ENCODE measurements at places on chromosomes 1 and 21.
A peak's percentile ranks its signal among the peaks of the same experiment; 100 is the strongest.

GRCh38 chr1:14129009-14129408 is 429.0 kb downstream of the PRDM2 start:
- no peak for DNase-seq

DNA sequence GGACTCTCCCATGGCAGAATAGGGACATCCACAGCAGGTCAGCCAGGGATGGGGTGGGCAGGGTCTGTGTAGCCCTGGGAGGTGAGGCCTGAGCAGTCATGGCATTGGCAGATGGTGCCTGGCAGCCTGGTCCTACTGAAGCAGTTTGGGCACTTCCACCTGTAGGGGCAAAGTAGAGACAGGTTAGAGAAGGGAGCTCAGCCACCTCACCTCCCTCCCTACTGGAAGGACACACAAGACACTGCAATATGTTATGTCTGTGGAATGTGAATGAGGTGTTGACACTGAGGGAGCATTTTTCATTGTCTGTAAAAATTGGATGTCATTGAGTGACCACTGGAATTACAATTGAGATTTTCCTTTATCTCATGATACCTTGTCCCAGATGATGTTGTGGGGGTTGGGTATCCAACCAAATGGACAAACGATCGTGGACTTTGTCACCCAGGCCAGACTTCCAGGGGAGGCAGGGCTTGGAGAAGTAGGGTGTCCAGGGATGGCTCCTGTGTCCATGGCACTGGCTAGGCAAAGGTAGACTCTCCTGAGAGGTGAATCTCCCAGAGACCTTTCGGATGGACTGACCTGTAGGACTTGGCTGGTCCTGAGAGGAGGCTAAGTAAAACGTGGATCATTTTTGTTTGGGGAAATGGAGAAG is 9.7 kb downstream of the SHISA4 start:
- no peak for DNase-seq

- DNase-seq = peak; percentile 87
These were observed 16.9 kb upstream of the SAMD11 start for GRCh38 chr1:906600-907420.

- DNase-seq = no peak
These were observed 2.1 kb downstream of the RIPK4 start for GRCh38 chr21:41764558-41765419.

GRCh38 chr1:3625151-3625907 is 514 bp downstream of the TPRG1L start:
- no peak for DNase-seq

DNA sequence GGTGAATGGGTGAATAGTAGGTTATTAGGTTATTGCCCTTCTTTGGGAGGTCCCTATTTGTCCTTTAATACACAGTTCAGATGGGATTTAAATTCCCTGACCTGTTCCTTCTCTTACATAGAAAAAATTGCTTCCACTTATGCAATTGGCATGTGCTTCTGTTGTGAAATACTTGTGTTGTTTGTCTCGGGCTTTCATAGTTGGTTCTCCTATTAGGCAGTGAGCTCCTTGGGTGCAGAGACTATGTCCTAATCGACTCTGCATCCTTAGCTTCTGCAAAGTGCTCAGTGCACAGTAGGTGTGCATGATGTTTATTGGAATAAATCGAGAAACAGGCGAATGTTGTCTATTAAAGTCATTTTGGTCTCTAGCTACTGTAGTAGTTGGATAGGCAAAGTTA is 1.3 kb upstream of the PDE4B start:
- no peak for DNase-seq

DNA sequence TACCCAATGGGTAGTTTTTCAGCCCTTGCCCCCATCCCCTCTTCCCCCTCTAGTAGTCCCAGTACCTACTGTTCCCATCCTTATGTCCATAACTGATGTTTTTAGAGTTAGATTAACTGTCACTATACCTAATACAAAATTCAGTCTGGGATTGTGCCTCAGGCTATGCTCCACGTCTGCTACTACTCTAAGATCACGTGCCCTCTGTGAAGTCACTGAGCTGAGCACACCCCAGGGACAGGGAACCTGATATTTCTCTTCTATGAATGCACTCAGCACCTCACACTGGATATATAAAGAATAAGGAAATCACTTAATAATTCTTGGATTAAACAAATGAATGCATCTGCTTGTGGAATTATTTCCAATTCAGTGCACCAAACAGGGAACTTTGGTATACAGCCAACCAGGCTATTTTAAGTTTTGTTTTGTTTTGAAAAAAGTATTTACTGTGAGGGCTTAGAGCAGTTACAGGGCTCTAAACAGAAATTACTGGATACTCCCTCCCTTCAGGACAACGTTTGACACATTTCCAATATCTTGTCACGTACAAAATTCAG is 307.9 kb downstream of the SMYD3 start:
- DNase-seq = no peak

- no peak for DNase-seq
These were observed 44.8 kb downstream of the STYXL2 start for GRCh38 chr1:167138703-167139102.

DNA sequence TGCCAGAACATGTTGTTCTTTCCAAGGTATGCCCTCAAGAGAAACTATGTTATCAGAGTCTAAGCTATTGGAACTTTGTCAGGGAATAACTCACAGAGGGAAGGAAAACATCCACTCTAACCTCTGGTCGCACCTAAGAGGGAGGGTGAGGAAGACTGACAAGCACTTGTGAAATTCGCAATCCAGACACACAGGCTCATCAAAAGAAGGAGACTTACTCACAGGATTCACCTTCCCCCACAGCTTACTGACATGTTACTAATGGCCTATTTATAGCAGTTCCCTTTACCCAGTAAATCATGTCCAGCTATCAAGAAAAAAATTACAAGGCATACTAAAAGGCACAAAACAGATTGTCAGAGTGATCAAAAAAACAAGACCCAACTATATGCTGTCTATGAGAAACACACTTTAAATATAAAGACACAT is 36.9 kb downstream of the WDR64 start:
- DNase-seq = no peak

- no peak for DNase-seq
These were observed 292.4 kb downstream of the PTBP2 start for GRCh38 chr1:97013941-97014340.

GRCh38 chr1:244614113-244614836 is 38.7 kb upstream of the DESI2 start:
- DNase-seq = no peak

DNA sequence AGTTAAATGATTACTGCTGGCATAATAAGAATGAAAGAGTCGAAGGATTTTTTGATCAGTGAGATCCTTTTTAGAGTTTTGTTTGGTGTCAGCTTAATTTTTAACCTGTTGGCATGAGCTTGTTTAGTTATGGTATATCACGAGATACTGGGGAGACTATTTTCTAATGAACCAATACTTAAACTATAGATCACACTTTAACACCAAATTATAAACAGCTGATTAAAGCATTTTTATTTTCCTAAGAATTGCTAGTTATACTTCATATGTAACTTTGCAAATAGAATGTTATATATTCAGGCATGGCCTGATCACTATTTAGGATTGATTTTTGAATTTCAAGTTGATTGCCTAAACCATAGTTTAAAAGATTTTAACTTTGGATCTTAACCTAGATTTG is 6.0 kb downstream of the DDX20 start:
- no peak for DNase-seq

DNA sequence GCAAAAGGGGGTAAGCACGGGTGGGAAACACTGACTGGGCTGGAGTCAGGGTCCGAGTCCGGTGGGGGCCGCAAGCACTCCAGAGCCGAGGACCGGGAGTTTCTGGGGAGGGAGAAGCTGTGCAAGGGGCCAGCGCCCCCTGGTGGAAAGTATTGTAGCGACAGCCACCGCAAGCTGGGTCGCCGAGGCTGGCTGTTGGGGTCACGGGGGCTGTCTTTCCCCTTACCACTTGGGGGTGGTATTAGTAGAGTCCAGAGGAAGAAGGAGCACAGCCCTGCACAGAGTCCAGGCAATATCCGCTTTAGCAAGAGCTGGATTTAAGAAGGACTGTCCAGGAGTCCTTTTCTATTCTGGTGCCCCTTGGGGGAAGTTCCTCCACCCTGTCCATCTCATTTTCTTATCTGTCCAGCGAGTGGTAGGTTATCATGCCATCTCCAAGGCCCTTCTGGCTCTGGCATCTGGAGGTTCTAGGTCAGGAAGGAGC is 17.9 kb upstream of the ETV3 start:
- DNase-seq = no peak

DNA sequence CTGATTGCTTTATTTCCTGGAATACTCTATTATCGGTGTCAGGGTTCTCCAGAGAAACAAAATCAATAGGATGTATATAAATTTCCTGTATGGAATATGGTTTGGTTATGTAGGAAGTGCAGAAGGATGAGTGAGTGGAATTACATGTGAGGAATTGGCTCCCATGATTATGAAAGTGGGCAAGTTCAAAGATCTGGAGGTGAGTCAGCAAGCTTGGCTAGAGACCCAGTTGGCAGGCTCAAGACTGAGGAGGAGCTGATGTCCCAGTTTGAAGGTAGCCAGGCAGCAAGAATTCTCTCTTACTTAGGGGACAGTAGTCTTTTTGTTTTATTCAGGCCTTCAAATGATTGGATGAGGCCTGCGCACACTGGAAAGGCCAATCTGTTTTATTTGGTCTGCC is 57.5 kb downstream of the MAP3K7CL start:
- DNase-seq = no peak

GRCh38 chr1:240027059-240027462 is 64.6 kb upstream of the FMN2 start:
- DNase-seq = no peak

DNA sequence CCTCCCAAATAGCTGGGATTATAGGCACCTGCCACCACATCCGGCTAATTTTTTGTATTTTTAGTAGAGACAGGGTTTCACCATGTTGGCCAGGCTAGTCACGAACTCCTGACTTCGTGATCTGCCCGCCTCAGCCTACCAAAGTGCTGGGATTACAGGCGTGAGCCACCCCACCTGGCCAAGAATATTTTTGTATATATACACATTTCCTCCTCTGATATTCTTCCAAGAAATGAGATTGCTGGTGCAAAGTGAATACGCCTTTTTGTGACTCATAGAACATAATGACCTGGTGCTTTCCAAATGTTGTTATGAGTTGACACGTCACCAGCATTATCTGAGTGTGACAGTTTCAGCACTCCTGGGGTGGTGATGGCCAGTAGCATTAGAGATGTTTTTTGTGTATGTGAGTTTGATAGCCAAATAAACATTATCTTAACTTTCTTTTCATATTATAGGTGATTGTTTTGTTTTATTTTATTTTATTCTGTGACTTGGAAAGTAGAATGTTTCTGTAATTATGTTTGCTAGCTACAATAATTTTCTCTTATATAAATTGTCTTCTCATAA is 54.9 kb downstream of the KCNK1 start:
- no peak for DNase-seq

- no peak for DNase-seq
These were observed 90.8 kb upstream of the ERRFI1 start for GRCh38 chr1:8116894-8117264.

GRCh38 chr21:45836694-45837670 is 144.6 kb upstream of the COL6A1 start:
- no peak for DNase-seq

GRCh38 chr1:161121834-161122233 is 3.9 kb downstream of the NIT1 start:
- DNase-seq = no peak

DNA sequence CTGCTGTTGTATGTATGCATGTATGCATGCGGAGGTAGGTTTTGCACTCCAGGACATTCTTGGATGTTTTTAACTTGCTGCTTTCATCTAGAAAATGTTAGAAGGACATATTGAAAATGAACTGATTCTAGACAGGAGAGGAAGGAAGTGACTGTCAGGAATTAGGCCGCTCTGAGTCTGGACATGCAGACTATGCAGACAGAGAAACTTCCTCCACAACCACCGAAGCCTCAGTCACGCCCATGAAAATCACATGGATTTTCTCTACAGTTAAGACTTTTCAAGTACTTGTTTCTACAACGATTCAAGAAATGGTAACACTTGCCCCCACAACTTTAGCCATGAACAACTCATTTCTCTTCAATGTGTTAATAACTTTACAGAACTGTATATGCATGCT is 211.1 kb downstream of the SMYD3 start:
- no peak for DNase-seq

GRCh38 chr1:219201656-219202055 is 28.0 kb downstream of the LYPLAL1 start:
- DNase-seq = no peak

DNA sequence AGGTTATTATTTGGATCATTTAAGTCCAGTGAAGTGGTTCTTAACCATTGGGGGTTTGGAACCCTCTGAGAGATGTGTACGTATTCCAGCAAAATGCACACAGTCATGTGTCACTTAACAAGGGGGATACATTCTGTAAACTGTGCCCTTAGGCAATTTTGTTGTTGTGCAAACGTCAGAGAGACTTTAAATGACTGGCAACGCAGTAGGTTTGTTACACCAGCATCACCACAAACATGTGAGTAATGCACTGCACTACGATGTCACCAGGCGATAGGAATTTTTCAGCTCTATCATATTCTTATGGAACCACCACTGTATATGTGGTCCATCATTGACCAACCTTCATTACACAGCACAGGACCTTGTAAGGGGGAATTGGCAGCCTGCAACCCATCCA is 11.9 kb downstream of the AHCYL1 start:
- DNase-seq = no peak

GRCh38 chr1:31412732-31413404 is at the start of gene SERINC2:
Gene SERINC2 (plus strand): TSS chr1:31413213. CDS start chr1:31413266, 53 bp downstream.
- no peak for DNase-seq

DNA sequence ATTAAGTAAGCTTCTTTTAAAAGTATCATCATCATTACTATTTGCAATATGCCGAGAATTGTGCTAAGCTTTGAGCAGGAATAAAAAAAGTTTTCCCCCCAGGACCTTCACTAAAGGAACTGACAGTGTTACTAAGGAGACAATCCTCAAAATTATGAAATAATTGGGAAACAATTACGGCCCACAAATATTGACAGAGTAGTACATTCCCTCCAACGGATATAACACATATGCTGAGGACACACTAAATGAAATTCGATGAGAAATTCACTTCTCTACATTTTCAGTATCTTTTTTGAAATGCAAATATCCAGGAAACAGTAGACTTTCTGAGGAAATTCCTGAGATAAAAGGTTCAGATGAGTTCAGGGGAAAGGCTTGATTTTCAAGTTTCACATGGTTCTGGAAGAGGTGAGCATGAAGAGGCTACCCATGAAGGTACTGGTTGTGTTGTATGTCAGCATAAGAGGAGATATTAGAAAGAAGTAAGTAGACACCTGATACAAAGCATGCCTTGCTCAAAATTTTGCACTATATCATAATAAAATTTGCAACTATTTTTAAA is 171.2 kb upstream of the NR5A2 start:
- no peak for DNase-seq

DNA sequence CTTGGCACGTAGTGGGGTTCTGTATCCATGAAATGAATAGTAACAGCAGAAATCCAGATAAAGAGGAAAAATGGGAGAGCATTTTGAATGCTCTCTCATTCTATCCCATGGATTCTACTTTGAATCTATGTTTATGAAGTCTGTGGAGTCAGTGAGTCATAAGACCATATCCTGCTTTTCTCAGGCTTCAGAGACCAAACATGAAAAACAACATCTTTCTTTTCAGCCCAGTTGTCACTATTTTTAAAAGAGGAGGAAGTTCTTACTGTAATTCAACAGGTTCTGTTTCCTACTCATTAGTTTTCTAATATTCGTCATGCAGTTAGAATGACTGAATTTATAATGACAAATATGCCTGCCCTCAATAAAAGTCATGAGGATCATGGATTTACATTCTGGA is 39.4 kb upstream of the CD55 start:
- DNase-seq = no peak

GRCh38 chr1:165495858-165496205 is 48.0 kb upstream of the LRRC52 start:
- no peak for DNase-seq
